Stimulated activated CD4-positive, alpha-beta T cell treated with anti-CD3 and anti-CD28 coated beads, TNF-alpha, amount 100 ng/mL, for 48 hours (primary cell): ENCODE measurements at places on chromosomes 12 and 14.

- DNase-seq, result no peak
Observed at GRCh38 chr12:12933742-12934141, 18.2 kb downstream of the GPRC5D start.

DNA sequence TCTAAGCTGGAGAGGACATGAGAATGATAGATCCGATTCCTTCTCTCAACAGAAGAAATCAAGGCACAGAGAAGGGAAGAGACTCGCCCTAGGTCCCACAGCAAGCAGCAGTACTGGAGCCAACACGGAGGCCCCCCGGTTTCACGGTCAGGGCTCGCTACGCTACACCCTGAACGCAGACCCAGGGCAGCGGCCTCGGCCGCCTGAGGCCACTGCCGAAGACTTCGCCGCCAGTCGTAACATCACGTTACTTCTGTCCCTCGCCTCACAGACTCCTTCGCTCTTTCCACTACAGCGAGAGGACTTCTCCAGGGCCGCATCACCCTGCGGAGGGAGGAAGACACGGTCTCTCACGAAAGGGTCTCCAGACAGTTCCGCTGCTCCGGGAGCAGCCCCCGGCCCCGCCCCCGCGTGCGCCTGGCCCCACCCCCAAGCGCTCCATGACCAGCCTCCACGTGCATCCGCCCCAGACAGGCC, 411 bp upstream of the DCAF4 start:
- DNase-seq, result no peak

- DNase-seq, result no peak
Observed at GRCh38 chr12:117000316-117000715, 89.6 kb downstream of the FBXW8 start.

- DNase-seq, result no peak
Observed at GRCh38 chr12:83143950-83144349, 457.2 kb downstream of the TMTC2 start.

GRCh38 chr12:113245695-113246477, 24.6 kb downstream of the TPCN1 start:
- DNase-seq, result no peak

- DNase-seq, result no peak
Observed at GRCh38 chr12:124248941-124249825, 45.7 kb upstream of the RFLNA start.
